ENCODE measurements at places on chromosomes 6 and 20.
A peak's percentile ranks its signal among the peaks of the same experiment; 100 is the strongest.

GRCh38 chr6:369559-370431 lies 21.8 kb upstream of the IRF4 start:
- no peak for DNase-seq

DNA sequence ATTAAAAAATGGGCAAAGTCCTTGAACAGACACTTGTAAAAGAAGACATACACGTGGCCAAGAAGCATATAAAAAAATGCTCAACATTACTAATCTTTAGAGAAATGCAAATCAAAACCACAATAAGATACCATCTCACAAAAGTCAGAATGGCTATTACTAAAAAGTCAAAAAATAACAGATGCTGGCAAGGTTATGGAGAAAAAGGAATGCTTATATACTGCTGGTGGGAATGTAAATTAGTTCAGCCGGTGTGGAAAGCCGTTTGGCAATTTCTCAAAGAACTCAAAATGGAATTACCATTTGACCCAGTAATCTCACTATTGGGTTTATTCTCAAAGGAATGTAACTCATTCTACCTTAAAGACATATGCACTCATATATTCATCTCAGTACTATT lies 166.6 kb downstream of the KHDC1L start:
- DNase-seq: no peak

DNA sequence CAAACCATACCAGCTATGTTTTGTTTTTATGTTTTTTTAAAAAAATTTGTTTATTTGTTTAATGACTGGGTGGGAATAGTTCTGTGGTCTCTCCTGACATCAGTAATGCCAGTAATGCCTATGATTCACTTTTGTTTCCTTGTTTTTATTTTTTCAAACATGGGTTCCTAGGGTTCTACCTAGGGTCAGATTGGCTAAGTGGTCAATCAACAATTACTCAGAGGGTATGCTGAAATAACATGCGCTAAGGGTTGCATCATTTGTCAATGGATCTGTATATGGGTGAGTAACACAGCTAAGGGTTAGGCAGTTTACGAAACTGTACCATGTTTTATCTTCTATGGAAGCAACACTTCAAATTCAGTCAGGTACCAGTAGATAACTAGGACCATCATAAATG lies 583.8 kb upstream of the GJE1 start:
- DNase-seq: no peak

DNA sequence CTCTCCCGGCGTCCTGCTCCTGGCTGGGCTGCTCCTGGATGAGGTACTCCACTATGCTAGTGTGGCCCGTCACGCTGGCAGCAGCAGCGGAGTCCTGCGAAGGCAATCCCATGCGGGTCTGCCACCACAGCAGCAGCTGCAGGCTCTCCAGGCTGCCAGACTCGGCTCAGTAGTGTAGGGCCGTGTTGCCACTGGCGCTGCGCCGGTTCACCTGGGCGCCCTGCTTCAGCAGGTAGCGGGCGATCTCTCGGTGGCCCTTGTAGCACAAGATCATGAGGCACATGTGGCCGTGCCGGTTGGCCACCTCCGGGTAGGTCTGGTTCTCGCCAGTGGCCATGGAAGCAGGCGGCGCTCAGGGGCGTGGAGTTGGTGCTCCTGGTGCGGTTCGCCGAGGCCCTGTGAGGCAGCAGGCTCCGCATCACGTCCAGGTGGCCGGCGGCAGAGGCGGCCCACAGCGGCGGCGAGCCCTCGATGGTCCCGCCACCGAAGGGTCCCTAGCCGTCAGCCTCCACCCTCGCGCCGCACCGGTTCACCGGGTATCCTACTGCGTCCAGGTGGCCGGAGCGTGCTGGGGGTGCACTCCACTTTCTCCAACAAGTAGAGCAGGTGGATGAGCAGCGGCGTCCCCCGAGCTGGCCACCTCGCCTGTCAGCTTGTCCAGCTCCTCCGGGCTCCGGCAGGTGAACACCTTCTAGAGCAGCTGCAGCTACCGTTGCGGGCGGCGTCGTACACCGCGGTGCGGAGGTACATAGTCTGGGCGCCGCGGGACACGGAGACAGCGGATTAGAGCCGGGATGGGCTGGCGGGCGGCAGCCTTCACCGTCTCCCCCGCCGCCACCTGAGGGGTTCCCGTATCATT lies 19.8 kb downstream of the RFPL4B start:
- no peak for DNase-seq

- no peak for DNase-seq
Observed at GRCh38 chr6:83978324-83978734, 55.2 kb upstream of the MRAP2 start.

- DNase-seq: no peak
Observed at GRCh38 chr6:32371229-32371628, 474 bp downstream of the TSBP1 start.

DNA sequence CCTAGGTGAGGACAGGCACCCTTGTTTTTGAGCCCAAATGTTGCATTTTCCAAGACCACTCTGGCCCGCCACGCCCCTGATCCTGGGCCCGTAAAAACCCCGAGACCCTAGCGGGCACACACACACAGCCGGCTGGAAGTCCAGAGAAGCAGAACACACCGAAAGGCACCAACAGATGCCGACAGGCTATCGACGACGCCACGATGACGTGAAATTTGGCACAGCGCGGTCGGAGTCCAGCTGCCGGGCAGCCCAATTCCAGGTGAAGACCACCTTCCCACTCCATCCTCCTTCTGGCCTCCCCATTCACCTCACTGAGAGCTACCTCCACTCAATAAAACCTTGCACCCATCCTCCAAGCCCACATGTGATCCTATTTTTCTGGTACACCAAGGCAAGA lies 34.0 kb upstream of the PNPLA1 start:
- no peak for DNase-seq

DNA sequence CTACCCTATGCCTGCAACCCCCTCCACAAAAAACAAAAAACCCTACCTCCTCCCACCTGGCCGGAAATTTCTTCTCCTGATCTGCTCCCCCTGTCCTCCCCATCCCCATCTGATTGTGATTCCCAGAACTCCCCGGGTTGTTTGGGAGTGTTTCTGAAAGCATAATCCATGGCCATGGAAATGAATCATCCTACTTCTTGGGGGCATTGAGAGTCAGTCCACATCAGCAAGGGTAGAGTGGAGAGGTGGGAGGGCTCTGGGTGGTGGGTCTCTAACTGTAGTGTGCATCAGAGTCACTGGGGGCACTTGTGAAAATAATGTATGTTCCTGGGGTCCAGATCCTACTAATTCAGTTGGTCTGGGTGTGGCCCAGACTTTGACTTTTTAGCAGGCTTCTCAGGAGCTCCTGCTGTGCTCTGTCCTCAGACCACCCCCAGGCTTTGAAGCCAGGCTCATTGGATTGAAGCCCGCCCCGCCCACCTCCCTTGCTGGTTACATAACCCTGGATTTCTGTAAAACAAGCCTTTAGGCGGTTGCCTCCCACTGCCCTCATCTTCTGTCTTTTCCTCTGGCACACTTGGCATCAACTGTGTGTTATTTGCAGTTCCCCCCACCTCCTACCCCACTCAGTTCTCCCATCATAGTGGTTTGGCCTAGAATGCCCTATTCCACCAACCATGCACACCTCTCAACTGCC lies 10.5 kb downstream of the PIGT start:
- no peak for DNase-seq

DNA sequence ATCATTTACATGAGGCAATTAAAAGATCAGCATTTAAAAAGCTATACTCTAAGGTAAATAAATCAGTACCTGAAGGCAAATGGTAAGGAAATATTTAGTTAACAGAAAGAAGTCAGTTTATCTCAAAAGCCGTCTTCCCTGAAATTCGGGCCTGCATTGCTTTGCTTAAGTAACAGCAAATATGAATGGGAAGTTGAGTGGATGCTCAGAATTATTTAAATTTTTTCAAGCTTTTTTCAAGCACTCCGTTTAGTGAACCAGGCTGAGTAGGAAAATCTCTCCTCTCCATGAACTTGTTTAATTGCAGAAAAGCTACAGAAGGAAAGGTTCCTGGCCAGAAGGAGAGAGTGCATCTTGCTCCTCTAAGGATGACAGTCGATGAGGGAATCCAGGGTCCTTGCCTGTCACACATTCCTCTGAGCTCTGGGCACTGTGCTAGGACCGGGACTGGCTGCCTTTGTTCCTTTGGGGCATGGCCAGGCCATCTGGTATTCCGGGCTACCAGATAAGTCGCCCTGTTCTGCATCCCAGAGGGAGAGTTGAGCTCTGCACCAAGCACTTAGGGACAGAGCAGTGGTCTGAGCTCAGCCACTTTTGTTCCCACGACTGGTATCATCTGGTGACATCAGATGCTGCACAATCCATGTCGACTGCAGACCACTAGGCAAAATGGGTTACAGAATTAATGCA lies 77.6 kb downstream of the RIN2 start:
- no peak for DNase-seq

- no peak for DNase-seq
Observed at GRCh38 chr6:156839129-156839528, 62.0 kb downstream of the ARID1B start.

- no peak for DNase-seq
Observed at GRCh38 chr6:122801397-122801796, 12.3 kb downstream of the SMPDL3A start.

GRCh38 chr20:53321596-53321995 lies 272.0 kb downstream of the ZNF217 start:
- DNase-seq: no peak

DNA sequence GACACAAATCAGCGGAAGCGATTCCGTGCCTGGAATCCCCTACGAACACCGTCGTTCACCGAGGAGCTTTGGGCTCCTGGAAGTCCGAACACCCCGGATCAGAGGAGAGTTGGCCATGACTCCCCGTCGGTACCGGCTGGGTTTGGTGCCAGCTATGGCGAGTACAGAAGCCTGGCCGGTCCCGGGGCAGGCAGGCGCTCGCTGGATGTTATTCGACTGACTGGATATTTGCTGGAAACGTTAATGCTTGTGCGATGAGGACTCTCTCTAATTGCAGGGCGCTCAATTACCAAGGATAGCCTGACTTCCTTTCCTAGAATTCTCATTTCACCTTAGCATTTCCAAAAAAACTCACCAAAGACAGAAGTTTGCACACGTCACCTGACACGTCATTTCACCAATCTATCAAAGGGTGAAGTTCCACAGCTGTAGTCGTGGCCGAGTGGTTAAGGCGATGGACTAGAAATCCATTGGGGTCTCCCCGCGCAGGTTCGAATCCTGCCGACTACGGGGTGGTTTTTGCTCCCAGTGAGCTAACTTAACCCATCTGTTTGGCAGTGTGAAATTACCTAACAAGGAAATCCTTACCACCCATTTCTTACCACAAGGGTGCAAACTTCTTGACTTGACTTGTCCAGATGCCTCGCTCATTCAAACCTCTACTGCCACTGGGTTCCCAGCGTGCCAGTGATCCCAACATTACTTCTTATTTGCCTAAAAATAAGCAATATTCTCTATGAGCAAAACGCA lies 22.7 kb upstream of the ZNF184 start:
- peak; percentile 68 for DNase-seq

- peak; percentile 88 for DNase-seq
Observed at GRCh38 chr6:31897612-31898382, at the start of gene EHMT2. Gene EHMT2, minus strand, starts transcription at chr6:31897698. Its CDS starts 21 bp downstream, at chr6:31897677.

- DNase-seq: peak; percentile 26
Observed at GRCh38 chr6:157893238-157893637, 70.2 kb downstream of the SNX9 start.

DNA sequence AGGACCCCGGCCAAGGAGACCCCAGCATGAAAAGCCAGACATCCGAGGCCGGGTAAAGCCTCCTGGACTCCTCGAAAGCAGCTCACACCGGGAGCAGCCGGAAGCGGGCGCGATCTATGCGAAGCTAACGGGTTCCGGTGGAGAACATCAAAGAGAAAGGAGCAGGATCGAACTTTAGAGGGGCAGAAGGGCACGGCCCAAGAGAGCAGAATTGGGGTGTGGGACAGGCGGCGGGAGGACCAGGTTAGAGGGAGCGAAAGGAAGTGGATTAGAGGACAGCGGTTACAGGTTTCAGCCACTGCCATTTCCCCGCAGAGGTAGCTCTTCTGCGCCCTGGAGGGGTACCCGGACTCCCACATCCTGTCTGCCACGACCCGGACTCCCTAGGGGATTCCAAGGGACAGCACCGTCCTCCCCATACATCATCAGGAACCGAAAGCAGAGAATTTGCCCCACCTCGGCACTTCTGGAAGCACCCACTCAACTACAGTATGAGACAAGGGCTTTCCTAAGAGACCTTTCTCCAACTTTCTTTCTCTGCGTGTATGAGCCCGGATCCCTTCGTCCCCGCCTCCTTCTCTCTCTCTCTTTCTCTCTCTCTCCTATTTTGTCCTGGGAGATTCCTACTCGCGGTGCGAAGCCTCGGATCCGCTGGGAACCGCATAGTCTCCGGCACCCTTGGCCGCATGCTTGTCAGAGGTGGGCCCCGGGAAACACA lies 507 bp upstream of the VGLL2 start:
- DNase-seq: no peak

GRCh38 chr6:168865-169455 lies 123.3 kb upstream of the DUSP22 start:
- DNase-seq: no peak

- DNase-seq: no peak
Observed at GRCh38 chr6:95487817-95488216, 89.5 kb upstream of the MANEA start.

- no peak for DNase-seq
Observed at GRCh38 chr6:117960877-117961276, 53.8 kb downstream of the SLC35F1 start.

- DNase-seq: no peak
Observed at GRCh38 chr20:32205110-32205842, 2.3 kb downstream of the PLAGL2 start.

DNA sequence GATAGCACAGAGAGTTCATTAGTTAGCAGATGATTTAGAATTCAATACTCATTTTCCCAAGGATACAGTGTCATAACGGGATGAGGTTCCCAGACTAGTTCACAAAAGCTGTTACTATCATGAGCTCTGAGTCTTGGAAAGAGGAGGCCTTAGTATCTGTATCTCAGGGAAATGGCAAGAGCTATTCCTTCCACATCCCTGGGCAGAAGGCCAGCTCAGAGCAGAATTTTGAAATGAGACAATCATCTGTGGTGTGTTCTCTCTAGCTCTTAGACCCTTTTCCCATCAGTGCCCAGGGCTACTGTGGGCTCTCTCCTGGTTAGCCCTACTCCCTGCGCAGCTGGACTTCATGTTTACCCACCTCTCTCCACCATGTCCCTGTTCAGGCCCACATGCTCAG lies 64.5 kb downstream of the JAG1 start:
- no peak for DNase-seq

DNA sequence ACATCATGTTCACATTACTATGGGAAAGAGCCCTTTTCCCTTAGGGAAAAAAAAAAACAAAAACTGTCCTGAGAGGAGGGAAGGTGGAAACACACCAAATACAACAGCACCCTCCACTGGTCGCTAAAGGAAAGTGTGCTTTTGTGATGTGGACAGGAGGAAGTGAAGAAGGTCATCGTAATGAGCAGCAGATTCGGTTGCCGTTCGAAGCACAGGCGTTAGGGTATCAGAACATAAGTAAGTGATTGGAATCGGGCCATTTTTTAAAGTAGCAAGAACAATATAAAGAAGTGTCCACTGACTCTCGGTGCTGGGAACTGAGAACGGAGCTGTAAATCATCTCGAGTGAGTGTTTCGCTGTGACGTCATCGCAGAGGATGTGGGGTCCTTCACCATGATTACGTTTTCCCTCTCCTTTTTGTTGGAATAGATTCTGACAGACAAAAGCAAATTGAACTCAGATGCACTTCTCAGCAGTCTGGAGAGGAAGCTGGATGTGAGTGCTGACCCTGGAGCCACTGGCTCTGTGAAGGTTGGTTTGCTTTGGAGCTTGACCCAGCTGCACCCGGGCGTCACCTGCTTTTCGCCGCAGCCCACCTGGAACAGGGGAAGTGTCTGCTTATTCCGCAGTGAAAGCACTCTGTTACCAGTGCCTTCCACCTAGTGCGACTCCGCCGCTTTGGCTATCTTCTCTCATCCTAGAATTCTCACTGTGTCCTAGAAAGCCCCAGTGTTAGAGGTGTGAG lies 203.6 kb upstream of the GMDS start:
- no peak for DNase-seq

All from activated naive CD4-positive, alpha-beta T cell treated with Interleukin-2 at 50 U/mL for 16 hours (primary cell).